ENCODE measurements at places on chromosomes 5 and 9.
A peak's percentile ranks its signal among the peaks of the same experiment; 100 is the strongest.

- DNase-seq = no peak
These were observed 87.6 kb upstream of the TMED7 start for GRCh38 chr5:115713408-115713807.

- no peak for DNase-seq
These were observed 193.6 kb downstream of the DRD1 start for GRCh38 chr5:175250426-175250825.

- DNase-seq = no peak
These were observed 6.4 kb upstream of the AGPAT2 start for GRCh38 chr9:136693490-136694162.

DNA sequence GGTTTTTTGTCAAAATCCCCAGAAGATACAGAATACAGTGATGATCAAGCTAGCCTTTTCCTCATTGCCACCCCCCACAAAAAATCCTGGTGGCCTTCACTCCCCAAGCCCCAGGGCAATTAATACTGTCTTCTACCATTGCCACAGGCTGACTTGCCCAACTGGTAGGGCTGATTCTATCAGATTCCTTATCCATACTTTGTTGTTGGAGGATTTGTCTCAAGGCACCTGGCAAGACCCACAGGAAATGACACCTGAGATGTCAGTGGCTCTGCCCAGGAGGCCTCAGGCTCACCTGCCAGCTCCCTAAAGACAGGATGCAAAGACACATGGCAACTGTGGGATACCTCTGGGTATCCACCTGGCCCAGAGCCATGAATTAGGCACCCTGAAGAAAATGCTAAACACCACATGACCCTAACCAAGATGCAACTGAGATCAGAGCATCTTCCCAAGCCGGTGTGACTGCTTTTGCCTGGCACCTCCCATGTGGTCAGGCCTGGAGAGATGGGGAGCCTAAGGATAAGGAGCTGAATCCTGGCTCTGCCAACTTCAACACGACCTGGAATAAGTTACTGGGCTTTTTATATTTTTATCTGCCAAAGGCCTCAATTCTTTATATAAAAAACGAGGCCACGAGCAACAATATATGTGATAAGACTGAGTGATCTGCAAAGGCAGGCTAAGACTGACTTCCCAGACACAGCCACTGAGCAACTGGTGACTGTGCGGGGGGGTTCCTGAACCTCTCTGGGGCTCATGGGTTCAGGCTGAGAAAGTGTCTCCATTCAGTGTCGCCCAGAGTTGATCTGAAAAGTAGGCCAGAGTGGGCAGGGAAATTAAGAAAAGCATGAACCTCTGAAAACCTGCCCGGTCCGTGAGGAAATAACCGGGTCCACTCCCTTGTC, 944 bp downstream of the ATOX1 start:
- DNase-seq = peak; percentile 11

DNA sequence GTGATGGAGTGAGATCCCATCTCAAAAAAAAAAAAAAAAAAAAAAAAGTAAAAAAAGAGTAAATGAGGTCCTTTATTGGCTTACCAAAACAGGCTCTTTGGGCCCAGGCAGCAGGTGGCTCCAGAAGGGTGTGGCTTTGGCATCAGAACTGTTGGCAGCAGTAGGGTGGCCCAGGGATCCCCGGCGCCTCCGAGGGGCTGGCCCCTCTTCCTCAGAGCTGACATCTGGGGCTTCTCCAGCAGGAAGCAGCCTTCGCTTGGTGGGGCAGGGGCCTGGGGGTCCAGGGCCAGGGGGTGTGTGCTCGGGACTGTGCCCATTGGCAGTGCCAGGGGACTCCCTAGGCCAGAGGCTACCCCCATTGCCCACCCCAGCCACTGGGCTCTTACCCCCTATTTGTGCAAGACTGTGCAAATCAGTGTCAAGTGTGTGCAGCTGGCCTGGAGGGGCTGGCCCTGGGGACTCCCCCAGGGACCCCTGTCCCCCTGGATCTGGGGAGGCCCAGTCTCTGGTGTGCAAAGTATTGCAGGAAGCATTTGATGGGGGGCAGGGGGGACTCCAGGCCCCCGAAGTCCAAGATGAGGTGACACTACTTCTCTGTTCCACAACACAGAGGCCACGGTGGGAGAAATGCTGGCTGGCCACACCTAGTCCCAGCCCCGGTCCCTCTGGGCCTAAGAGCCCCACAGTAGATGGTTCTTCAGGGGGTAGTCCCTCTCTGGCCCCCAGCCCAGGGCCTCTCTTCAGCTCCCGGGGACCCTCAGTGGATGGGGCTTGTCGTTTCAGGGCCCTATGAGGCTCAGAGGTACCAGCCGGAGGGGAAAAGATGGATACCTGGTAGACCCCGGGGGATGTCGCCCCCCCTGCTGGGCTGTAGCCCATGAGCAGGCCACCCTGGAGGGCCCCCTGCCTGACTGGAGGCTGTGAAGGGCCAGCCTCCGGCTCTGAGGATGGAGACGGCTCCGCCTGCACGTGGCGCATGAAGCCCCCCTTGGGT, 4.7 kb upstream of the STOML2 start:
- no peak for DNase-seq

Measured in activated T-cell treated with anti-CD3 and anti-CD28 coated beads for 1 hour (primary cell).